EL (cell line): ENCODE measurements at places on chromosomes 4 and X.

DNA sequence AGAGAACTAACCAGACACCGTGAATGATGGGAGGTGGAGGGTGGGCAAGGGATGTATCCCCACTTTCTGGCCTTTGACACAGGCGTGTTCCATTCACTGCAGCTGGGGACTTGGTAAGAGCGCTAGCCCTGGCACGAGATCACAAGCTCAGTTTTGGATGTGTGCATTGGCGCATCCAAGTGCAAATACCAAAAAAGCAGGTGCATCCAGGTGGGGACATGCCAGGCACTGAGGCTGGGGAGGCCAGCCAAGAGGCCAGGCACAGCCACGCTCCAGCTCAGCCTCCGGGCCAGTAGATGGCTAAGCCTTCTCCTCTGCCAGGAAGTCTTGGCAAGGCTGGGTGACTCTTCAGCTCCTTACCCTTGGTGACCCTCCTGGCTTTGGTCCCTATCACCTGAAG, 4.4 kb upstream of the ZFP92 start:
- DNase-seq, result no peak

GRCh38 chr4:6907658-6908191, 1.9 kb upstream of the TBC1D14 start:
- DNase-seq, result no peak

DNA sequence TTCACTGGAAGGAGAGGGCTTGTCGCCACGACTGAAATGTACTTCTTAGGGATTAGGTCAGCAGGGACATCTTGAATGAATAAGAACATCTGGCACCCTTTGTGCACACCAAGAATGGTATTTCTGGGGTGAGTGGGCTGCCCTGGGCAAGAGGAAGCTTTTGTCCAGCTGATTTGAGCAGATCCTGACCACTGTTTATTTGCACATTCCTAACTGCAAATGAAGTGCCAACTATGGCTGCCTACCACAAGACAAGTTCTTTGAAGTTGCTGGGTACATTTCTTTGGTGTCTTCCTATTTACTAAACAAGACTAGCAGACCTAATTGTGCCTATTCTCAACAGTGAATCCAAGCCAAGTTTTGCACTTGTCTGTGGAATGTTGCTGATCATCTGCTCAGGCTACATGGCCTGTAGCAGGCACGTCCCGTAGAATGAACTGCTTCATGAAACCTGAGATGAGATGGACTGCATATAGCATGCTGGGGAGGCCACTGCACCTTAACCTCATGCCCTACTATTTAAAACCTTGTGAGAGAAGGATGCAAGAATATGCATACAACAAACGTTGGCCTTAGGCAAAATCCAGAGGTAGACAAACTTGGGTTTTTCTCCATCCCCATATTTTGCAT, 45.0 kb downstream of the PIR start:
- DNase-seq, result peak; percentile 47

DNA sequence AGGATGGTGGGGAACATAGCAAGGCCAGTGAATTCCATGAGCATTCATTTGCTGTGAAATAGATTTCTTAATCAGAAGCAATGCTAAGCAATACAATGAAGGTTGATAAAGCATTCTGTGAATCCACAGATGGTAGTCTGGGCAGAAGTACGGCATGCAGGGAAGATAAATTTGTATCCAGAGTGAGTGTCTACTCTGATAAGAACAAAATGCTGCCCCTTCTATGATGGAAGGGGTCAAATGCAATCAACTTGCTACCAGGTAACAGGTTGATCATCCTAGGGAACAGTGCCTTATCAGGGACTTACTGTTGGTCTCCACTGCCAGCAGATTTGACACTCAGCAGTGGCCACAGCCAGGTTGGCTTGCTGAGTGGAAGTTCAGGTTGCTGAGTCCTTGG, 189.4 kb downstream of the MAB21L2 start:
- DNase-seq, result no peak

DNA sequence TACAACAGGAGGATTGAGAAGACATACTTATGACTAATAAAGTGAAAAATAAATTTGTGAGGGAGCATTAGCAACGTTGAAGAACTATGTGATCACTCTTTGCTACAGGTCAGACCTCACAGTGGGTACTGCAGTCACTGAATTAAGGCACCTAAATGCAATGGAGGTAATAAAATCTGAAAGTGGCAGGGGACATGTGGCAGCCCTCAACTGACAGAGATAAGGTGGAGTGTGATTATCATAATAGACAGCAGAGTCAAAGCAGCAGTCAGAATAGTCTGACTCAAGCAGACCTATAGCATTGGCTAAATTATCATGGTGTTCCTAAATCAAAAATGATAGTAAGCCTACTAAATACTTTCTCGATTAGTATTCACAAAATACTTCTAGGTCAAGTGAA, 1220.5 kb downstream of the PCDH18 start:
- no peak for DNase-seq

- peak; percentile 86 for DNase-seq
Measured at GRCh38 chr4:38867478-38868058, at the start of gene FAM114A1. TSS of gene FAM114A1 (plus strand) at chr4:38867806. CDS start at chr4:38878079, 10,273 bp downstream.

DNA sequence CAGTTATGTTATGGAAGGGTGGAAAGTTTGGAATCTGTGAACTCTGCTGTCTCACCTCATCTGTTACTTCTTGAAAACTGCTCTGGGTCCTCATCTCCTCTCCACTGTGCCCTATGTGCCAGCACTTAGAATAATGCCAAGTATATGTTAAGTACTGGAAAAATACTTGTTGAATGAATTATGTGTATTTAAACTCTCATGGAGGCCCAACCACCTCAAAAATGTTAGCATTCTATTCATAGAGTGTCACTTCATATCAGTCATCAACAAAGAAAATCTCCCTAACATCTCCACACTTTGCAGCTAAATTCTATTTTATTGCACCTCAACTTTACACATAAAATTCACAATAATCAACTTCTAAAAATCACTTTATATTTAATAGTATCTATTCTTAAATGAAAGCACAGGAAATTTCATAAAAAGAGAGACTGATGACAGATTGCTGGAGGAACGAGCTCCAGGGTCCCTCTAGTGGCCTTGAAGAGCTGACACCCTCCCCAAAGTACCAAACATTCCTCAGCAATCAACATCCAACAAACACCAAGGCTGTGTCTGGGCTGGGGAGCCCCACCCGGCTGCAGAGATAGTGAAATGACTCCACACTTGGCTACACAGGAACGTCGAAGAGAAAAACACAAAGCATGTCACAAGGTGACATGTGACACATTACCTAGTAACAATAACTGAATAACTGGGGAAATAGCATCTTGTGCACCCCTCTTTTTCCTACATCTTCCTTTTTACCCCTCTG, 45.8 kb downstream of the SLC39A8 start:
- DNase-seq, result peak; percentile 51

GRCh38 chr4:39521253-39521919, 5.9 kb downstream of the UGDH start:
- peak; percentile 77 for DNase-seq

GRCh38 chr4:105894660-105895582, at the start of gene NPNT:
TSS of gene NPNT (plus strand) at chr4:105895471. CDS start at chr4:105895653, 182 bp downstream.
- no peak for DNase-seq

DNA sequence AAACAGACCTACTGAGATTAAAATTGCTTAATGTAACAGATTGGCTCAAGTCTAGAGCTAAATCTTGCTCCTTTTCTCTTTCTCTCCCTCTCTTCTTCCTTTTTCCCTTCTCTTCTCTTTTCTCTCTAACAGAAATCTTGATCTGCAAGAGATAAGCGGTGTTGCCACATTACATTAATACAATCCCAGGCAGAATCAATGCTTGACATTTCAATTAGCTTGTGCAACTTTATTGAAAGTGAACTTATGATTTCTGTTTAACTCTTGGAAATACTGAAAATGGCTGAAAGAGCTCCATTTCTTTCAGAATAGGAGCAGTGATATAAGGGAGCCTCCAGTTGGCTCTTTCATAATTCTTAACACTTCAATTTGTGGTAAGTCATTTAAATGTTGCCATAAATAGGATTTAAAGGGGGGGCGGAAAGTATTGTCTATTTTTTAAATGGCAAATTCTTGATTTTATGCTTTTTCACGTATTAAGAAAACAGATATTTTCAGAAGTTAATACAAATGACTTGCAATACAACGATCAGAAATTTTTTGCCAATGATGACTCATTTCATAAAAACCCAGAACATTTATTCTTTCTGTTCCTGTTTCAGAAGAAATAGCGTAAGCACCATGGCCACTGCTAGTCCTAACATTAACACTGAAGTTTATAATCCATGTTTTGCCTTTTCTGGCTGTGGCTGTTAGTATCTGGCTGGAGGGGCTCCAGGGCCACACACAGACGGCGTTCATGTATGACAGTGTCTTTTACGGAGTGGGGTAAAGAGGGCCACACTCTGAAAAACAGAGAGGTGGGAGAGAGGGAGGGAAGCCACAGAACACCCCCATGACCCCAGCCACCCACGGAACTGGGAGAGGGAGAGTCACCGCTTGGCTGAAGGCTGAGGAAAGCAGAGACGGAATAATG, 115.7 kb upstream of the FAT1 start:
- DNase-seq, result peak; percentile 84

DNA sequence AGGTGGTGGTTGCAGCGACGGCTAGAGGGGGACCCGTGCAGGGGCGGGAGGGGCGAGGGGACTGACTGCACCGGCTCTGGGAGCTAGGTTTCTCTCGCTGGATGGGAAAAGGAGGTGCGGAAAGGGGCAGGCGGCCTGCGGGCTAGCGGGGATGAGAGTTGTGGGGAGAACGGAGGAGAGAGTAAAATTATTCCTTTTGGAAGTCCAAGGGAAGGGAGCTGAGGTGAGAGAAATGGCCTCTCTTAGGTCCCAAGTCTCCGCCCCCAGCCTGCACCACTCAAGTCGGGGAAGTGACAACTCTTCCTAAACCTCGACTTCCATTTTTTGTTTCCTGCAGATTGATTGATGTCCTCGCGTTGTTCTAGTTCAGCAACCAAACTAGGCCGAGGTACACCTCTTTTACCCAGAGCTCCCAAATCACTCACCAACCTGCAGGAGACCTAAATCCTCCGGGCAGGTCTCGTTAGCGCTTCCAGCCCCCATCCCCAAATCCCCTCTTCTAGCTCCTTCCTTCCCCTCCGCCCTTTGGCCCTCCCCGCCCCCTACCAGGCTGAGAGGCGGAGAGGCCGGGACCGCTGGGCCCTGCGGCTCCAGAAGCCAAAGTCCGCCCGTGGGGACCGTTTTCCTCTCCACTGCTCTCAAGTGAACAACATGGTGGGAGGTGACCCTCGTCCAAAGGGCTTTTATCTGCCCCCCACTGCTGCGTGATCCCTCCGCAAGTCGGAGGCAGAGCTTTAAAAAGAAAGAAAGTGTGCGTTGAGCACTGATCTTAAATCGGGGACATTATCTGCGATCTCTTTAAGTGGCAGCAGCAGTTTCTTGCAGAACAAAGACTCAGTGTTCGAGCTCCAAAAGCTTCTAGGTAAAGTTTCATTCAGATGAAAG, 7.3 kb downstream of the PITX2 start:
- no peak for DNase-seq

- DNase-seq, result no peak
Measured at GRCh38 chr4:70712150-70712549, 9.6 kb upstream of the RUFY3 start.

DNA sequence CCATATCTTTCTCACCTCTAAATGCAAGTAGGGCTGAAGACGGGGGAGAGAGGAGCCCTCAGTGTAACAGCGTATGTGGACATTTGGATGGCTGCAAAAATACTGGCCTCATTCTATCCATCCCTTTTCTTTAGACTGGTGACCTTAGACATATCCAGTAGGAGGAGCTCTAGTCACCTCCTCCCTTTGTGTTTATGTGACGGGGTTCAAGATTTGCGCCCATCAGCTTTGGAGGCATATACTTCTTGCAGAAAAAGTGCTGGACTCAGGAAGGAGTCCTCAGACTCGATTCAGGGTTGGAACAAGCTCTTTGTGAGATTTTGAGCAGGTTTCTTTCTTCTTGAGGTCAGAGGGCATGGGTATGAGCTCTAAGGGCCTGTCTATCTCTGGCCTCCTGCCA, 86.2 kb downstream of the MAMLD1 start:
- DNase-seq, result no peak

GRCh38 chr4:998096-998691, 5.0 kb upstream of the SLC26A1 start:
- DNase-seq, result no peak

GRCh38 chr4:133996431-133997121, 205.0 kb downstream of the PABPC4L start:
- DNase-seq, result no peak
